ENCODE measurements at places on chromosomes 2 and 18. TPM values are rescaled to one million over a fixed set of nuclear protein-coding genes. Genes with fewer than 3 reads are reported as not detected.

Gene R3HDM1
- 32.7 TPM for polyA plus RNA-seq

DNA sequence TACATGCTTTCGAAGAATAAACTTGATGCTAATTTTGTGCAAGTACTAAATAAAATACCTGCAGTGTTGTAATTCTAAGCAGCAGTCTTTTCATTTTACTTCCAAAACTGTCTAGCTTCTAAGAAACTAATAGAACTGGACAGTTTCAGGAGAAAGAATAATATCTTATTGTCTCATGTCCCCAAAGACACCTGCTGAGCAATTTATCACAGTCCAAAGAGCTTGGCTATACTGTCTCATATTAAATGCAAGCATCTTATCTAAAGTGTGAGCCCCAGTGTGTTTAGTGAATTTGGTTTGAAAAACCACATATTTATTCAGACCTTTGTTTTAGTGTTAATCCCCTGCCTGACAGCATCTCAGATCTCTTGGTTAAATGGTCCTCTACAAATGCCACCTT, 374.3 kb downstream of the TMX3 start:
- no peak for DNase-seq

DNA sequence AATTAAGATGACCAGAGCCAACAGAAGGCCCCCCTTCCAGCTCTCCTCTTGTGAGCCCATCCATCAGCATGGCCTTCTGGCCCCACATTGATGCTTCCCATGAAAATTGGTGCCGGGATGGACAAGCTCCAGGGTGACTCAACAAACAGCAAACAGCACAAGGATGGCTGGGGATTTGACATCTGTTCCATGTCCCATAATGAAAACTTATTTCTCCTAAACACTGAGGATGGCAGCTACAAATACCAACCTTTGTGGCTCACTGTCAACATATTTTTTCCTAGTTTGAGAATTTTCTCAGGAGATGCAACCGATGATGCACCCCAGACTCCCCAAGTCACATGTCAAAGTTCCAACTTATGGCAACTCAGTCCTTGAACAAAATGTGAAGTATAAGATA, 169.6 kb upstream of the SIX2 start:
- DNase-seq, result peak; percentile 43

DNA sequence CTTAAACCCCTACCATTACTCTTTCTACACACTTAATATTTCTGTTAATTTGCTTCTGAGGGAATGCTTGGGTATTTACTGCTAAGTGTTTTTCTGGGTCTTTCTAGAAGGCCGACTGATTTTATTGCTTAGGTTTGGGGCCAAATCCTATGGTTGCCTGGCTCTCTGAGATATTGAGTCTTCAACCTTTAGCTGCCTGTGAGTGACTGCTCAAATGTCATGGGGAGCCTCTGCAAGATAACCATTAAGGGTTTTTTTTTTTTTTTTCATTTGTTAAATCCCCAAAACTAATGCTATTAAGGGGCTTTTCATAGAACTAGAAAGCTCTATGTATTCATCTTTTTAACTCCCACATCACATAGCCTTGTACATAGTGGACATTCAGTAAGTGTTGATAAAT, 5.0 kb downstream of the OSBPL6 start:
- DNase-seq, result no peak

GRCh38 chr2:32423536-32423935, 66.7 kb downstream of the BIRC6 start:
- DNase-seq, result no peak

DNA sequence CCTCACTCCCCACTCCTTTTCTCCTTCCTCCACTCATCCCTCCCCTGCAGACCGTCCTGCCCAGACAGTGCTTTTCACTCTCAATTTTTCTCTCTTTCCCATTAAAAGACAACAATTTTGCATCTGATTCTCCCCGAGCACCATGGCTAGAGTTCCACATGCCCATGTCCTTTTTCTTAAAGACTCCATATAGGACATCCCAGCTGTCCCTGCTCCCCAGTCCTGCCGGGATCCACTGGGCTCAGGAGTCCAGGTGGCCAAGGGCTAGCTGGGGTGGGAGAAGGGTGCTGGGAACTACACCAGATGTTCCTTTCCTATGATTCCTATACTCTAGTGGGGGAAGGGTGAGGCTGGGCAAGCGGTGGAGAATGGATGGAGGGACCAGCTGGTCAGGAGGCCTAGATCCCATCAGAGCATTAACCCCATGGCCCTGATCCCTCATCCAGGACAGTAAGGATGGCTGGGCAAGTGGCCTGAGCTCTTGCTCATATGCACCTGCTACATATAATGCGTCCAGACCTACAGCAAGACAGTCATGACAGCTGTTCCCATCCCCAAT, 52.8 kb upstream of the RMDN2 start:
- no peak for DNase-seq

- DNase-seq, result no peak
Measured at GRCh38 chr2:128028668-128029054, 802 bp upstream of the SAP130 start.

Gene FOXI3
- not detected for polyA plus RNA-seq
